Activated CD4-positive, alpha-beta memory T cell treated with anti-CD3 and anti-CD28 coated beads for 36 hours (primary cell): ENCODE measurements at places on chromosomes 3 and 15. TPM values are rescaled to one million over a fixed set of nuclear protein-coding genes. Genes with fewer than 3 reads are reported as not detected.

The EPHB1 gene
- total RNA-seq: 1.3 TPM

The SIDT1 gene
- 11.3 TPM for total RNA-seq

GRCh38 chr3:3209057-3209456 lies 29.6 kb upstream of the CRBN start:
- DNase-seq: no peak
- peaks cover 2% of the 10 kb centered on the region for H3K27me3 ChIP-seq
- no peak overlapping the region for H3K27ac ChIP-seq
- no peaks in the 10 kb centered on the region for H3K4me1 ChIP-seq
- H3K36me3 ChIP-seq: no peaks in the 10 kb centered on the region
- H3K4me3 ChIP-seq: no peak overlapping the region

DNA sequence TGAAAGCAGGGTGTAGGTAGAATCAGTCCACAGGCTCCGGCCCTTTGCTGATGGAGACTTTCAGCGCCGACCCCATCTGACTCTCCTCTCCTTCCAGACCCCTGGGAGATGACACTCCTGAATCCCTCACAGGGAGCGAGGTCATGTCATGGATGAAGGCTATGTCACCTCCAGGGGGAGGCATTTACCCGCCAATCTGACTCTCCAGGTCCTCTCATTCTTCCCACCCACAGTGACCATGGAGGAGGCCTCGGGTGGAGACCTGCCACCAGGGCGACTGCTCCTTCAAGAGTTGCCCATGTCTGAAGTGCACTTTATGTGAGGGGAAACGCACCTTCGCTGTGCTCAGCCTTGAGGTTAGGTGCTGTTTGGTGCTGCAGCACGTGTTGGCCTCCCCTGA lies 112.7 kb downstream of the KLF13 start:
- H3K36me3 ChIP-seq: no peaks in the 10 kb centered on the region
- peaks cover 76% of the 10 kb centered on the region for H3K4me1 ChIP-seq
- peak; percentile 73 for DNase-seq
- H3K27ac ChIP-seq: peak overlapping the region; percentile 99

- H3K27ac ChIP-seq: no peak overlapping the region
- DNase-seq: no peak
- no peaks in the 10 kb centered on the region for H3K27me3 ChIP-seq
- H3K4me3 ChIP-seq: no peak overlapping the region
- peaks cover 1% of the 10 kb centered on the region for H3K4me1 ChIP-seq
These were observed 35.7 kb upstream of the BHLHE40 start for GRCh38 chr3:4943549-4943948.
